ENCODE measurements at places on chromosomes 3 and 15. TPM values are rescaled to one million over a fixed set of nuclear protein-coding genes. Genes with fewer than 3 reads are reported as not detected.

The LMAN1L gene
- not detected for total RNA-seq

The PPARG gene
- 0.37 TPM for total RNA-seq

The IMPDH2 gene
- 100 TPM for total RNA-seq

The PLAAT1 gene
- total RNA-seq = 21.2 TPM

The ALS2CL gene
- total RNA-seq = 0.51 TPM

The MOBP gene
- not detected for total RNA-seq

The ZIC4 gene
- not detected for total RNA-seq

The APEH gene
- 119 TPM for total RNA-seq

The ZNF148 gene
- total RNA-seq = 31.6 TPM

The FANCD2OS gene
- total RNA-seq = not detected

The P2RY14 gene
- not detected for total RNA-seq

The CAND2 gene
- total RNA-seq = 8.8 TPM

The FEZF2 gene
- 0.49 TPM for total RNA-seq

The PCSK6 gene
- total RNA-seq = 3.8 TPM

The KIF9 gene
- 2.4 TPM for total RNA-seq

The KBTBD12 gene
- not detected for total RNA-seq

The PAK6 gene
- not detected for total RNA-seq

The AGBL1 gene
- 0.76 TPM for total RNA-seq

The DCBLD2 gene
- total RNA-seq = 33.9 TPM

The VGLL3 gene
- 0.15 TPM for total RNA-seq

The NLGN1 gene
- total RNA-seq = 50.2 TPM

The MYL3 gene
- total RNA-seq = not detected

The PCOLCE2 gene
- total RNA-seq = 33.4 TPM

The FETUB gene
- total RNA-seq = not detected

The SYNPR gene
- 6.1 TPM for total RNA-seq

The NUSAP1 gene
- total RNA-seq = 19.3 TPM

The AZI2 gene
- total RNA-seq = 54.4 TPM

The ZNF662 gene
- total RNA-seq = 16.3 TPM

The GOLGA8B gene
- total RNA-seq = 161 TPM

The CTXN2 gene
- total RNA-seq = 0.22 TPM

The WDR93 gene
- not detected for total RNA-seq

The CASR gene
- not detected for total RNA-seq

The SQOR gene
- total RNA-seq = not detected

The DLL4 gene
- total RNA-seq = 12.5 TPM

The CAMP gene
- not detected for total RNA-seq

The TNFSF10 gene
- not detected for total RNA-seq

The GP5 gene
- total RNA-seq = 0.15 TPM

The FBXO45 gene
- total RNA-seq = 15.6 TPM

The CCDC191 gene
- 3.8 TPM for total RNA-seq

The RAB11A gene
- 197 TPM for total RNA-seq

Data from glutamatergic neuron (in vitro differentiated cells).